ENCODE measurements at places on chromosomes 16 and 17.
A peak's percentile ranks its signal among the peaks of the same experiment; 100 is the strongest.

DNA sequence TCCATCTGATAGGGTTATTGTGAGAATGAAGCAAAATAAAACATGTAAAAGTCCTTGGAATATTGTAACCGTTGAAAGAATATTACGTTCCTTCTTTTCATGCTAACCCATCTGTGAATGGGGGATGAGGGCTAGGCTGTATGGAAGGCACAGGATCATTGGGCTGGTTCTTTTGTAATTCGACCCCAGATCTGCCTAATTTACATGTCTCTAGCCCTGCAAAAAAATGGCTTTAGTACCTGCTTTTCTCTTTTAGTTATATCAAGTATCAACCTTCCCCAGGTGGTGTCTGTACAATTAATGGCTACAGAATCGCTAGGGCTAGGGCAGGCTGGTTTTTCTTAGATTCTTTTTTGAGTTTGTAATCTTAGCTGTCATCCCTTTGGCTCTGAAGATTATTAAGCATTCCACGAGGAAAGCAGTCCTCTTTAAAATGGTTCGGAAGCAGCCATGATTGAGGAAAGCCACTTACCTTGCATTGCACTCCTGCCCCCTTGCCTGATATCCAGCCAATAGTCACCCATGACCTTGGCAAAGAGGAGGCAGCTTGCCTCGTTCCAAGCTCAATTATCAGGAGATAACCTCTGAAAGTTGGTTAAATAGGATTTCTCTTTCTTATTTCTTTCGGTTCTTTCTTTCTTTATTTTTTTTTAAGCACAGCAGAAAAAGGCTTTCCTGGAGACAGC lies 153.9 kb upstream of the ZKSCAN2 start:
- DNase-seq = no peak

- DNase-seq = peak; percentile 52
These were observed 14.7 kb downstream of the AIPL1 start for GRCh38 chr17:6420173-6420641.

DNA sequence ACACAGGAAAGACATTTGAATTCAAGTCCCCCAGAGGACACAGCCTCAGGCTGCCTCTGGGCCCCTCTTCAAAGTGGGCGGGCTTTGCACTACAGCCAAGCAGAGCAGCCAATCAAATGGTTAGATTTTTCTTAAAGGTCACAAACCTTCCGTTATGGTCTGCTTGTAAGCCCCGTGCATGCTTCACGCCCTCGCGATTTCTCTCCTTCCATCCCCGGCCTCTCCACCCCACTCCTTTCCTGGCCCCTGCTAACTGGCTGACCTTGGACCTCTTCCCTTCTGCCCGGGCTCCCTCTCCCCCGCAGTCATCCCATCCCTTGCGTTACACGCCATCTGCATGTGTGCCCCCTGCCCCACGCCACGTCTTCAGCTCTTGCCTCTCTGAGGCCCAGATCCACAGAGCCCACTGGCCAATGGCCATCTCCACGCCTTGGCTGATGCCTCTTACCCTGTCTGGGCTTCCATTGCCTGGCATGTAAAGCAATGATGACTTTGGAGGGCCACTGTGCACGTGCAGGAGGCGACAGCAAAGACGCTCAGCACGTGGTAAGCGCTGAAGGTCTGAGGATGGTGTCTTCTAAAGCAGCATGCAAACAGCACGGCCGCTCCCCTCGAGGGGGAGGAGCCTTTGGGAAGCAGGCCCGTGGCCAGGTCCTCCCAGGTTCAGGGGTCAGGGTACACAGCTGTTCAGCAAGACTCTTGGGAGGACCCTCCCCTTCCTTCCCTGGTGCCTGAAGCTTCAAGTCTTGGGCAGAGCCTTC lies 86.8 kb downstream of the ZDHHC7 start:
- DNase-seq = no peak

GRCh38 chr16:67419502-67419901 lies 3.2 kb upstream of the ZDHHC1 start:
- no peak for DNase-seq

- DNase-seq = no peak
These were observed 33.7 kb downstream of the ADCY9 start for GRCh38 chr16:4082474-4083044.

- peak; percentile 78 for DNase-seq
These were observed 873 bp downstream of the SETD1A start for GRCh38 chr16:30958175-30959079.

- DNase-seq = no peak
These were observed 100.7 kb downstream of the SOCS1 start for GRCh38 chr16:11155284-11155806.

GRCh38 chr17:37489197-37490001 lies at the start of gene DUSP14:
Gene DUSP14 (plus strand): TSS chr17:37489891. CDS start chr17:37512273, 22,382 bp downstream.
- DNase-seq = peak; percentile 87

DNA sequence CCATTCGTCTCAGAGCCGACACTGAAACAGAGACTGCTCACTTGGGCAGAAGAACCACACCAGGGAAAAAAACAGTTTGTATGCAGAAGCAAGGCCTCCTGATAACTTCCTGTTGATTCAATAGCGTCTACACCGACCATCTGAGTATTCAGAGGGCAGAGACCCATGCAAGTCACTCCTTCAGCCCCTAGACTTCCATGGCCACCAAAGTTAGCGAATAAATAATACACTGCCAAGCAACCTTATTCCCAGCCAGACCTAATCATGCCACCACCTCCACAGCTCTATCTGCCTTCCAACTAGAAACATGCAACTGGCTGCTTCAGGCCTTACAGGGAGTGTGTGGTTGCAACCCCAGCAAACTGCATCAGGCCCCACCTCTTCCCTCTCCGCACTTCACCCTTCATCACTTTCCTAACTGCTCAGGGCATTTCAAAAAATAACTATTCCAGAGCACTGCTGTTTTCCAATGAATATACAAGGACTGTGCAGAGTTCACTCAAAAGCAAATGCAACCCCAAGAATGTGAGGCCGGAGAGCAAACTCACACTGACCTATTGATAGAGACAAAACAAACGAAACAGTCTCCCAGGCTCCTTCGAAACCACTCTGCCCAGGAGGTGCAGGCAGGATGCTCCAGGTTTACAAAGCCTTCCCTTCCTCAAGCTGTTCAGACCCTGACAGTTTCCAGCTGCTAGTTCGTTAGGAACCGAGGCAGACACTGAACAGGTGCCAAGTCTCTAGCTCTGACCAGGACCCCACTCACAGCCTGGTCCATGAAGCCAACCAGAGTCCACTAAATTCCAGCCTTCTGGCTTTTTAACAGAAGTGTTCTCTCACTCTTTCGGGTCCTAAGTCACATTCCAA lies 3.6 kb downstream of the USP7 start:
- peak; percentile 59 for DNase-seq

DNA sequence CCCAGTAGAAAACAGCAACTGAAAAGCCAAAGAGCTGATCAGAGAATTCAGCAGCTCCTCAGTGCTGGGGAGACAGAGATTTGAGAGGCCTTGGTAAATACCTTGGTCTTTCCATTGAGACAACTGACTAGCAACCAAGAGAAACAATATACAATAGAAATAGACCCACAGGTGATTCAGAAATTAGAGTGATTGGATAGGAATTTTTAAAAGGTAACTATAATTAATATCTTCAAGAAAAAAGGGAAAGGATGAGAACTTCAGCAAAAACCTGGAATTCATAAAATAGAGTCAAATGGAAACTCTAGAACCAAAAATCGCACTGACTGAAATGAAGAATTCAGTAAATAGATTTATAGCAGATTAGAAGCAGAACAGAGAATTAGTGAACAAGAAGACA lies 32.5 kb upstream of the ITGAX start:
- DNase-seq = no peak

DNA sequence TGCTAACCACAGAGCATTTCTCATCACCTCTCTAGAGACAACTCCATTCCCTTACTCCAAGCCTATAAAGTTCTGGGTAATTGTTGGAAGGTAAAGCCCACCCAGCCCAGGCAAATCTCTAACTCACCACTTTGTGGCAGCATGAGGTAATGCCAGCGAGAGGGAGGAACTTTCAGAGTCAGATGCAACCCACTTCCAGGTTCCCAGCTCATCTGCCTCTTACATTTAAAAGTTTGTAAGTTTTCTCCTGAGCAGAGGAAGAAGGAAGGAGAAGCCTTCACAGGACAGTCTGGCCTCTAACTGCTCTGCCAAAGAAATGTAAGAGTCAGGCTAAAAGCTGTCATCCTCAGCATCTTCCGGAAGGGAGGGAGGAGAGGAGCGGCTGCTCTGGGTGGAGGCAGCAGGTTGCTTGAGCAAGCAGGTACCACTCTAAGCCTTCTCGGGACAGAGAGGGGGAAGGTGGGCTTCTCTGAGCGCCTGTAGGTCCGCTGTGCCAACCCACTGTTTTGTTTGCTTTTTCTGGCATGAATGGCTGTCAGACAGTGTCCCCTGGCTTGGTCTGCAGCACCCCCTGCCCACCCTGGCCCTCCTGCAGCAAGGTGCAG lies 1.0 kb downstream of the ZNF319 start:
- DNase-seq = no peak

GRCh38 chr17:63438092-63439051 lies 7.7 kb downstream of the CYB561 start:
- DNase-seq = no peak

DNA sequence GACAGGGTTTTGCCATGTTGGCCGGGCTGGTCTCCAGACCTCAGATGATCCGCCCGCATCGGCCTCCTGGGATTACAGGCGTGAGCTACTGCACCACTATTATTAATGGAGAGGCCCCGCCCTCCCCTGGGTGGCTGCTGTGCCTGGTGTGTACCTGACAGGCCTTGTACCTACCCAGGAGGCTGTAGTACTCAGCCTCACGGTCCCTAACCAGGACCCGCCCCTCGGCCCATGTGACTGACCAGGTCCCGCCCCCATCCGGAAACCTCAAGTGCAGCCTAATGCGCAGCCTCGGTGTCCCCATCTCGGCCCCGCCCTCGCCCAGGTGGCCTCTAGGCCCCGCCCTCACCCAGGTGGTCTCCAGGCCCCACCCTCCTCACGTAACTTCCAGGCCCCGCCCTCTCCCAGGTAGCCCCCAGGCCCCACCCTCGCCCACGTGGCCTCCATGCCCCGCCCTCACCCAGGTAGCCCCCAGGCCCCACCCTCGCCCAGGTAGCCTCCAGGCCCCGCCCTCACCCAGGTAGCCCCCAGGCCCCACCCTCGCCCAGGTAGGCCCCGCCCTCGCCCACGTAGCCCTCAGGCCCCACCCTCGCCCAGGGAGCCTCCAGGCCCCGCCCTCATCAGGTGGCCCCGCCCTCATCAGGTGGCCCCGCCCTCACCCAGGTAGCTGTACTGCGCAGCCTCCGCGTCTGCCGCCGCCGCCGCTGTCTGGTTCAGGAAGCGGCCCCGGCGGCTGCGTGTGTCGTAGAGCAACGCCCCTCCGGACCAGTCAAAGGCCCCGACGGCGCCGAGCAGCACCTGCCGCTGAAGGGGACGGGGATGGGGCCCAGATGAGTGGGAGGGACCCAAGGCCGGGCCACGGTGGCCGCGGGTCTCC lies 31.0 kb downstream of the HASPIN start:
- DNase-seq = peak; percentile 65

- DNase-seq = no peak
These were observed 113.1 kb downstream of the RAP1GAP2 start for GRCh38 chr17:2909175-2909845.

DNA sequence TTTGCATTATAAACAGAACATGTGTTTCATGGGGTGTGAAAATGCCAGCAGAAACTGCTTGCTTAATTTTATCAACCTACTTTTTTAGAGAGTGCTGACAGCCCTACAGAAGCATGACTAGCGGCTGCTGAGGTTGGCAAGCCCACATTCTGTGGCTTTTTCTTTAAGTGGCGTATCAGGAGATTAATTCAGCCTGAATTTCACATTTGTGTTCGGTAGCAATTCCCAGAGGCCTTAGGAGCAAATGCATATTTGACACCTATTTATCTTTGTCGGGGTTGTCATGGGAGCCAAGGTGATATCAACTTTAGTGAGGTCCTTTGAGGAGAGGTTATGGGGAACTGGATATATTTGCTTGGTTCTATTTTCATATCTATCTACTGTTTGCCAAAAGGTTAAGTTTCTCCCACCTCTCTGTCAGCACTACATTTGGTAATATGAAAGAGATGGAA lies 140.9 kb downstream of the KCNJ2 start:
- no peak for DNase-seq

DNA sequence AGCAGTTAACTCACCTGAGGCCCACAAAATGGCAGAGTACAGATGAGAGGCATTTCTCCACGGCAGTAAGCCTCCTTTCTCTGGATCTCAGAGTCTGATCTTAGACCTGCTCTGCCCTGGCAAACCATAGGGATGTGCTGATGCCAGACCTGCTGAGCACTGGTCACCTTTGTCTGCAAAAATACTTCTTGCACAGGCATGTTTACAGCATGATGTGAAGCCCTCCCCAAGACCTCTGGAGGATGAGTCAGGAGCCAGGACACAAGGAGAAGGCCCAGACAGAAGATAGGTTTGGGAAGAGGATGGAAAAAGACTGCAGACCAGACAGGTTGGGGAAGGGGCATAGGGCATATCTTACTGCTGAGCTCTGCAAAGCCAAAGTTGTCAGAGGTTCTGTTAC lies 426.6 kb downstream of the PMP22 start:
- DNase-seq = no peak

DNA sequence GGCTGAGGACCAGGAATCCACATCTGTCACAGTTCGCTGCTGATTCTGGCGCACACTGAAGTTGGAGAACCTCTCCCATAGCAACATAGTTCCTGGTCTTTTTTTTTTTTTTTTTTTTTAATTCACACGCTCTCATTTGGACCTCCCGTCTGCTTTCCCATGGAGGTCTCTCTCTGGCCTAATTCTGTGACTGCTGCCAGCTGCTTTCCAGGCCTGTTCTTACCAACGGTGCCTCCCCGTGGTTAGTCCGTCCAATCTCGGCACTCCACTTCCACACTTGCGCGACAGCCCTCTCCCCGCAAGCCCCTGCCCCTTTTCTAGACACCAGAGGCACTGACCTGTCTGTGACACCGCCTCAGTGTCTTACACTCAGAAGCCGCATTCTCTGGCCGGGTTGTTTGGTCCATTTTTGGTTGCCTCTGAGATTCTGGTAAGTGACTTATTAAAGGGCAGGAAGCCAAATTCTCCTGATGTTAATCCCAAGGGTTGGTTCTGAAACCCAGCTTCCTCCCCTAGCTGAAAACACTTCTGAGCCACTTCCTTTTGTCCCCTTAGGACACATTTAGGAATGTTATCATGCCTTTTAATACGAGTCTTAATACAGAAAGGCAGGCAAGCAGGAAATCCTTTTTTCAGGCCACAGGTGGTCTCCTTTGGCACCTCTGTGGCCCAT lies 1.1 kb upstream of the AKTIP start:
- DNase-seq = no peak
